ENCODE measurements at places on chromosomes 6 and 20. TPM values are rescaled to one million over a fixed set of nuclear protein-coding genes. Genes with fewer than 3 reads are reported as not detected.

Gene PPIL1
- 29.3 TPM for total RNA-seq

Gene GSTA2
- total RNA-seq = not detected

Gene LY6G6D
- not detected for total RNA-seq

Gene CRISP2
- total RNA-seq = not detected

GRCh38 chr6:2857580-2858337 lies 16.1 kb upstream of the SERPINB1 start:
- DNase-seq = peak; percentile 66

DNA sequence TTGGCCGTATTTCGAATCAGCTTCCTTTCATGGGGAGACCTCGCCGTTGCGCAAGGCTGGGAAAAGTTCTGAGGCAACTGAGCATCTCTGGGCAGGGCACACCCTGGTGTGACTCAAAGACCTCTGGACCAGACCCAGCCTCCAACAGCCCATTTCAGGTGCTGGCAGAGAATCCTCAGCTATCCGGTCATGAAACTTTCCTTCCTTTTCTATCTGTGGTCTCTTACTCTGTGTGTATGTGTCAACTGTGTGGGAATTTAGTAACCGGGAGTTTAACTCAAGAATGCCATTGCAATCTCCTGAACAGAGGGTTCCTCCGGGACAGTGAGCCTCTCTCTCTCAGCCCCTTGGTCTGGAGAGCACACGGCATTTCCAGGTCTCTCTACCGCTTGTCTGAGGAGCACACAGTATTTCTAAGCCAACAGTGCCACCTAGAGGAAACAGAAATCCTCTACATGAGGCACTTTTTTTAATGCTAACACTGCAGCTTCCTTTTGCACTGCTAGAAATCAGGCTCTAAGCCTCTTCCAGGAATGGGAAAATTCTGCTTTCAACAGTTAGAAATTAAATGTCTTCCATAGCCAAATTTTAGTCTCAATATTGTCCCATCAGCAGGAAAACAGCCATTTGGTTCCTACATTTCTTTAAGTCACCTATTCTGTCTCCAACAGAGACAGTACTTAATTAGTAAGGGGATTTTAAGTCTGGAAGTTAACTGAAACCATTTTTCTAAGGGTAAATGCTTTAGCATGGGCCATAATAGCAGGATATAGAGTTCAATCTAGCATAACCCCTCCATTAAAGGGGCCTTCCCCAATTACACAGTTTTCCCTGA lies 32.7 kb downstream of the PLN start:
- peak; percentile 35 for DNase-seq

GRCh38 chr20:46100988-46101387 lies 11.2 kb upstream of the NCOA5 start:
- no peak for DNase-seq

DNA sequence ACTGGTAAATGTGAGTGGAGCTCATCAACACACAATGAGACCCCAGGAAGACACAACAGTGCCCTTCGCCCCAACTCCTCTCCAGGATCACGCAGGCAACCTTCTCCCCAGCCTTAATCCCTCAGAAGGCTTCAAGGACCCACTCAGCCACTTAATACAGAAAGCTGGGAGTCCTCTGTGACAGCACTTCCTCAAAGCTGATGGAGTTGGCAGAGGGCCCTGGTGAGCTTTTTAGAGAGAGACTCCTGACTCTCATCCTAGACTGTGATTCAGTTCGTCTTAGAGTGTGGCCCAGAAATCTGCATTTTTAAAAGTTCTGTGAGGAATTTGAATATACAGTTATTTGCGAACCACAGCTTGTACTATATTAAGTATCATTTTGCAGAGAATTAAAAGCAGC lies 187.7 kb downstream of the UST start:
- no peak for DNase-seq
